Peyer's patch (tissue), 4 donors: ENCODE measurements at places on chromosomes 5 and 9.
A peak's percentile ranks its signal among the peaks of the same experiment; 100 is the strongest.

DNA sequence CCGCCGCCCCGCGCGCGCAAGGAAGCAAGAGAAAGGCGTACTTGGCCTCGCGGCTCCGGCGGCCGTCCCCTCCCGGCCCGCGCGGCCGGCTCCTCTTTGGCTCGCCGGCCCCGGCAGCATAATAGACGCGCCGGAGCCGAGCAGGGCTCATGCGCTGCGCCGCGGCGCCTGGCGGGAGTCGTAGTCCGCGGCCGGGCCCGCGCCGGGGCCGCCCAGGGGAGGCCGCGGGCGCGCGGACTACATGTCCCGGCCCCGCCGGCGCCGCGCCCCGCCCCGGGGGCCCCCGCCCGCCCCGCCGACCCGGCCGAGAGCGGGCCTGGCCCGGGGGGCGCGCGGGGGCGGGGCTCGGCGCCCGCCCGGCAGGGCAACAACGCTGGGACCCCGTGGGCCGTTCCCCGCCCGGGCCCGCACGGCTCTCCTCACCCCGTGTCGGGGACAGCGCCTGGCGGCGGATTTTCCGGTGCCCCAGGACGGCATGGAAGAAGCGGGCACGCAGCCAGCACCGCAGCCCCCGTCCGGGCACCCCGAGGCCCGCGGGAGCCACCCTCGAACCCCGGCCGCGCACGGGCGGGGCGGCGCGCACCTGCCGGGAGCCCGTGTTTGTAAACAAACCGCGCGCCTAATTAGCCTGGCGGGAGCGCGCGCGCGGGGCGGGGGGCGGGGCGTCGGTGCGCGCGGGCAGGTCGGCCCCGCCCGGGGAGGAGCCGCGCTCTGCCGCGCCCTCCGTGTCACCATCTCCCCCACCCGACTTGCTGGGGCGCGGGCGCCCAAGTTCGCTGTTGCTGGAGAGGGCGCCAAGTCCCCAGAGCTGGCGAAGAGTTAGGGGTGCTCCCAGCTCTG is at the start of gene BRD3:
Gene BRD3, minus strand, starts transcription at position 123 of the 840 bp plus-strand sequence. CDS start 14,549 bp downstream, outside the sequence.
- H3K36me3 ChIP-seq, result no peaks in the 10 kb centered on the region
- peak; percentile 94 for DNase-seq
- H3K27me3 ChIP-seq, result no peaks in the 10 kb centered on the region
- H3K4me3 ChIP-seq, result peak within 1 kb of the TSS; percentile 97

- peaks cover 19% of the 10 kb centered on the region for H3K4me1 ChIP-seq
- no peak for DNase-seq
- H3K27ac ChIP-seq, result no peak overlapping the region
- no peaks in the 10 kb centered on the region for H3K36me3 ChIP-seq
Observed at GRCh38 chr5:67053229-67053628, 143.4 kb downstream of the CD180 start.

DNA sequence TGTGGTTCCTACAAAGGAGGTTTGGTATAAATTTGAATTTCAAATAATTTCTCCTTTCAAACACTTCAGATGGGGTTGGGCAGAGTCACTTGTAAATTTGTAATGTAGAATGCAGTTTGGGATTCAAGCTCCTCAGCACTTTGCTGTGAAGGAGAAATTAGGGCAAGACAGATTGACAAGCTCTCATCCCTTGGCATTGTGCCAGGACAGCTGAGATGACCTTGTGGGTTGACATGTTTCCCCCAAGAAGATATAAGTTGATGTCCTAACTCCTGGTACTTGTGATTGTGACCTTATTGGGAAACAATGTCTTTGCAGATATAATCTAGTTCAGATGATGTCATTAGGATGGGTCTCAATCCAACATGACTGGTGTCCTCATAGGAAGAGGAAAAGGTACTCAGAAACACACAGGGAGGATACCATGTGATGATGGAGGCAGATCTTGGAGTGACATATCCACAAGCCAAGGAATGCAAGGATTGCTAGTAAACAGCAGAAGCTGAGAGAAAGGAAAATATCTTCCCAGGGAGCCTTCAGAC is 408.3 kb downstream of the MED10 start:
- H3K27me3 ChIP-seq, result no peaks in the 10 kb centered on the region
- H3K36me3 ChIP-seq, result no peaks in the 10 kb centered on the region
- H3K4me1 ChIP-seq, result no peaks in the 10 kb centered on the region
- no peak overlapping the region for H3K27ac ChIP-seq

DNA sequence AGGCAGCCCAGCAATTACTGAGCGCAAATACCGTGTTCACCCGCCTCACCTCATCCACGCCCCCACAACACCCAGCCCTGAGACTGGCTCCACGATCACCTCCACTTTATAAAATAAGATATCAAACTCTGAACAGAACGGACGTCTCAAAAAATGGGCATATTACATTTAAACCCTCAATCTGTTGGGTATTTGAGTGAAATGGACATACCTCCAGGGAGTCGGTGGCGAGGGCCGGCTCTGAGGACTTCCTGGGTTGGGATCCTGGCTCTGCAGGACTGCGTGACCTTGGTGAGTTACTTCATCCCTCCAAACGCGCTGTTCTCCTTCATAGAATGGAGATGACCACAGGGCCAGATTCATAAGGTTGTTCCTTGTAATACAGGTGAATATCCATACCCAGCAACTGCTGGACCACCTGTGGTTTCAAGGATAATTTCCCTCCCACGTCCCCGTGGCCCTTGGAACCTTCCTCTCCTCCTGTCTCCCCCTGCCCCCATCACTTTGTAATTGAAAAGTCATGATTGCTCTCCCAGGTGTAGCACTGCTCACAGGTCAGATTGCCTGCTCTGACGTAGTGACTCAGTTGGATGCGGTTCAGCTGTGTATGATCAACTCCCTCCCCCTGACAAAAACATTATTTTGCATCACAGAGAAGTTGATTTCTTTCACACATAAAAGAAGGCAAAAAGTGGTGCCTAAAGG is 135.6 kb downstream of the KCNIP1 start:
- no peaks in the 10 kb centered on the region for H3K27me3 ChIP-seq
- no peaks in the 10 kb centered on the region for H3K36me3 ChIP-seq
- DNase-seq, result no peak
- no peak overlapping the region for H3K27ac ChIP-seq
- H3K4me1 ChIP-seq, result no peaks in the 10 kb centered on the region
- no peak overlapping the region for H3K4me3 ChIP-seq

DNA sequence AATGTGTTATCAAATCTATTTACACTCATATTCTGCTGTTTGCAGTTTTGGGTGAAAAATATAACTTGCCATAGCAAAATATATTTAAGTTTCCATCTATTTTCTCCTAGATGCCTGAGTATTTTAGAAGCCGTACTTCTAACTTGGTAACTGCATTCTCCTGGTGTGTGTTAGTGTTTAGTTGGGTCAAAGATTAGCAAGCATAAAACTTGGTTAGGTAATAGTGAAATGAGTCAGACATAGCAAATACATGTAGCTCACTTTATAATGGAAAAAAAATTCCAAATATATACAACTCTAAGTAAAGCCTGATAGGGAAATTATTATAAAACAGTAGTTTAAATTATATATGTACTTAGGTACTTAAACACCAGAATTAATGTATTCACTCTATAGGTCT is 640.7 kb upstream of the ST8SIA4 start:
- H3K4me1 ChIP-seq, result no peaks in the 10 kb centered on the region
- H3K27me3 ChIP-seq, result no peaks in the 10 kb centered on the region
- DNase-seq, result no peak
- H3K27ac ChIP-seq, result no peak overlapping the region

DNA sequence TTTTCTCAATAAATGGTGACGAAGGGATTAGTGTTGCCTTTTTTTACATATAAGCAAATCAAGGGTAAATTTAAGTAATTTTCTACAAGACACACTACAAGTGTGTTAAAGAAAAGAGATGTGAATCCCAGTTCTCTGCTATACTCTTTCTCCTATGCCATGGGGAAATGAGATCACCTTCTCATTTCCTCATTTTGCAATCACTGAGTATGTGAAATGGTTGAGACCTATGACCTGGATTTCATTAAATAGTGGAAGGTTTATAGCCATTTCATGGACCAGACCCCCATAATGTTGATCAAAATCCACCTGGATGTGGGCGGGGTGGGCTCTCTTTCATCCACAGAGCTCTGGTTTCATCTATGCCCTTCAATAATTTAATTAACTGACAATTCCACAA is 66.9 kb upstream of the SLIT3 start:
- H3K4me3 ChIP-seq, result no peak overlapping the region
- H3K27ac ChIP-seq, result no peak overlapping the region
- DNase-seq, result no peak
- H3K4me1 ChIP-seq, result no peaks in the 10 kb centered on the region

DNA sequence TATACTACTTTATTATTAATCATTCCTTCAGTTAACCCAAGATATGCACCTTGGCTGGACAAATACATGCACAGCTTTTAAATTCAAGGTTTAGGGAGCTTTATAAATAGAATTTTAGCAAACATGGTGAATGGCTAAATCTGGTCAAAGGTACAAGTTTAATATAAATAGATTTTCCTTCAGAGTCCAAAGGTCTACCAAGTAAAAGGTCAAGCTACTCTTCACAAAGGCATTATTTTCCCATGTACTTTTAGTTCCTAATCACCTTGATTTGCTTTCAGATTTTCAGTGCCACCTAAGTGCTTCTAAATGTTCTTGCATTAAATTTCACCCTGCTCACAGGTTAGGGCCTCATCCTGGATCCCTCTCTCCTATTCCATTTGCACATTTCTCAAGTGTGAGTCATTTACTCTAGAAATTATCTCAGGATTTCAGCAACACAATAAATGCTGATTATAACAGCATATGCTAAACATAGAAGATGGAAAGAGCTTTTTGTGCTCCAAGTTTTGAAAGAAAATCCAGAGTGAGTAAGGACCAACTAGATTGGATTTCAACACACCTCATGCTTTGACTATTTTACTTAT is 459.4 kb upstream of the ITGA1 start:
- H3K27ac ChIP-seq, result no peak overlapping the region
- no peaks in the 10 kb centered on the region for H3K27me3 ChIP-seq
- no peaks in the 10 kb centered on the region for H3K36me3 ChIP-seq
- no peak for DNase-seq
- H3K4me3 ChIP-seq, result no peak overlapping the region

- H3K4me3 ChIP-seq, result no peak overlapping the region
- no peak overlapping the region for H3K27ac ChIP-seq
- H3K27me3 ChIP-seq, result no peaks in the 10 kb centered on the region
- no peak for DNase-seq
- H3K4me1 ChIP-seq, result no peaks in the 10 kb centered on the region
Observed at GRCh38 chr5:91430949-91431348, 47.8 kb upstream of the ARRDC3 start.

DNA sequence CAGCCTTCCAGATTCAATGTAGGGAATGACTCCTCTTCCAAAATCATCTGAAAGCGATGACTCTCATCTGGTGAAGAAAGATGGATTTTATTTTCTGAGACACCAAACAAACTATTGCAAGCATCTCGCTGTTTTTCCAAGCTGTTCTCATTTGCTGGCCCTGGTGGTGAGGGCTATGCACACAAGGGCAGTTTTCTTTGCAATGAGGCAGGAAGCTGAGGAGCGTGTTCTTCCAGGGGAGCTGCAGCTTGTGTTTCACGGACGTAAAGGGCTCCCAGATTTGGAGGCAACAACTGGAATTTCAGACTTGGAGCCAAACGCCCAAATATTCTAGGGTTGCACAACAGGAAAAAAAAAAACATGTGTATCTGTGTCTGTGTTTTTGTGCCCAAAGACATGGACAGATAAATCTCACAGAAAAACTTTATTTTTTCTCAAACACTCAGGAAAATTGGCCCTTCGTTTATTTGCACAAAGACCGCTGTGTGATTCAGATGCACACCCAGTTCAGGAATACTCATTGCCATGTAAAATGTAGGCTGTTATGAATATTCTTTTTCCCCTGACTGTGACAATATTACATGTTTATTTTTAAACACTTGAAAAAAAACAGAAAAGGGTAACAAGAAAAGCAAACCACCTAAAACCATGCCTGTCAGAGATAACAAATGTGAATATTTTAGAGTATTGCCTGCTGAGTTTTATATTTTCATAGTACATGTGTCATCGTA is 151.3 kb downstream of the GAS1 start:
- no peak overlapping the region for H3K4me3 ChIP-seq
- no peak overlapping the region for H3K27ac ChIP-seq
- H3K27me3 ChIP-seq, result no peaks in the 10 kb centered on the region
- no peak for DNase-seq

- no peak overlapping the region for H3K4me3 ChIP-seq
- no peaks in the 10 kb centered on the region for H3K4me1 ChIP-seq
- DNase-seq, result no peak
Observed at GRCh38 chr9:132773764-132774339, 103.6 kb downstream of the GTF3C4 start.

GRCh38 chr5:91137647-91138046 is 245.5 kb downstream of the ARRDC3 start:
- H3K27ac ChIP-seq, result no peak overlapping the region
- H3K36me3 ChIP-seq, result no peaks in the 10 kb centered on the region
- DNase-seq, result no peak
- no peak overlapping the region for H3K4me3 ChIP-seq

DNA sequence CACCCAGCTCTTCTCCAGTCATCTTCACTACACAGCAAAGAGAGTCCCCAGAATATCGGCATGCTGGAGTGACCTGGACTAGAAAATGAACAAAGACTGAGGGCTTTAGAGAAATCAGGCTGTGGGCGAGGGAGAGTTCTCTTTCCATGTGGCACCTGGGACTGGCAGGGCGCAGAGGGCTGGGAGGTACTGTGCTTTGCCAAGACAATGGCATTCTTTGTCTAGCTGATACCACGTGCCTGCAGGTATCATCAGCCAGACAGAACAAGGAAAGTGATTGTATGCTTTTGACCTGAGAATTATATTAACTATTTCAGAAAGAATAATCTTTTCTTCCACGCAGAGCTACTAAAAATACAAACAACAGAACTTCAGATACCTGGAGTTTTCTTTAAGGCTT is 30.5 kb downstream of the DDX31 start:
- no peak overlapping the region for H3K27ac ChIP-seq
- no peak for DNase-seq
- H3K27me3 ChIP-seq, result no peaks in the 10 kb centered on the region
- no peak overlapping the region for H3K4me3 ChIP-seq
- peaks cover 28% of the 10 kb centered on the region for H3K36me3 ChIP-seq

- no peaks in the 10 kb centered on the region for H3K4me1 ChIP-seq
- H3K27me3 ChIP-seq, result no peaks in the 10 kb centered on the region
- DNase-seq, result no peak
- no peak overlapping the region for H3K27ac ChIP-seq
Observed at GRCh38 chr5:5613261-5613990, 190.9 kb downstream of the ICE1 start.

- H3K27ac ChIP-seq, result no peak overlapping the region
- no peak overlapping the region for H3K4me3 ChIP-seq
- no peaks in the 10 kb centered on the region for H3K27me3 ChIP-seq
- no peaks in the 10 kb centered on the region for H3K36me3 ChIP-seq
- H3K4me1 ChIP-seq, result no peaks in the 10 kb centered on the region
Observed at GRCh38 chr9:80485420-80486250, 913.9 kb downstream of the TLE4 start.

GRCh38 chr5:24767086-24767485 is 122.3 kb upstream of the CDH10 start:
- DNase-seq, result no peak
- H3K27me3 ChIP-seq, result no peaks in the 10 kb centered on the region
- no peaks in the 10 kb centered on the region for H3K36me3 ChIP-seq

- no peaks in the 10 kb centered on the region for H3K4me1 ChIP-seq
- DNase-seq, result no peak
- no peak overlapping the region for H3K27ac ChIP-seq
- H3K4me3 ChIP-seq, result no peak overlapping the region
Observed at GRCh38 chr5:67176936-67177335, 19.7 kb downstream of the CD180 start.

GRCh38 chr5:617896-618295 is 5.8 kb downstream of the CEP72 start:
- no peaks in the 10 kb centered on the region for H3K4me1 ChIP-seq
- H3K36me3 ChIP-seq, result peaks cover 14% of the 10 kb centered on the region
